Non-pigmented ciliary epithelial cell (primary cell): ENCODE measurements at places on chromosomes 1 and 21.

DNA sequence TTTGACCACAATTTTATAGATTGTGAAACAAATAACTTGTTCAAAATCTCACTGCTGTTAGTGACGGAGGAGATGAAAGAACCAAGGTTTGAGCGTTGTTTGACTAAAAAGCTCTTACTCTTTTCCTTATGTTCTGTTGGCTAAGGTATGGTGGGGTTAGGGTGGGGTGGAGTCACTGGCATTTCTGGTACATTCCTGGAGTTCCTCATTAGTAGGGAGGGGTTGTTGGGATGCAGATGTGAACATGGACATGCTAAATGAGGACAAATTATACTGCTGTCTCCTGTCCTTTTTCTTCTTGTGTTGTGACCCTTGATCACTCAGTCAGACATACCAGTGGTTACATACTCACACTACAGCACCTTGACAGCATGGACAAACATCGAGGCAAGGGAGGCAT lies 26.2 kb upstream of the CD1D start:
- no peak for DNase-seq

DNA sequence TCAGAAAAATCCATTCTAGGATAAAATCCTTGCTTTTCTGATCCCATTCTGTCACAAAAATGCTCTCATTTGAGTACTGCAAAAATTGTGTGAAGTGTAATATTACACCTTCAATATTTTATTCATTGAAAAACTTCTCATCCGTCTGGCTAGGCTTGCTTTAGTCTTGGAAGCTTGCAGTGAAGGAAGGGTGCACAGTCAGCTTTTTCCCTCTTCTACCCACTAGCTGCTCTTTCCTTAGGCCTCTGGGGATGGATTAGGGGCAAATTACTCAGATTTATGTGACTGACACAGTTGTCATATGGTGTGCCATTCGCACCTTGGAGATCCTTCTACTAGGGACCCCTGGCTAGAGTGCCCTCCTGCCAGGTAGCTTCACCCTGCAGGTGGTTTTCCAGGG lies 32.1 kb downstream of the OVAAL start:
- no peak for DNase-seq

DNA sequence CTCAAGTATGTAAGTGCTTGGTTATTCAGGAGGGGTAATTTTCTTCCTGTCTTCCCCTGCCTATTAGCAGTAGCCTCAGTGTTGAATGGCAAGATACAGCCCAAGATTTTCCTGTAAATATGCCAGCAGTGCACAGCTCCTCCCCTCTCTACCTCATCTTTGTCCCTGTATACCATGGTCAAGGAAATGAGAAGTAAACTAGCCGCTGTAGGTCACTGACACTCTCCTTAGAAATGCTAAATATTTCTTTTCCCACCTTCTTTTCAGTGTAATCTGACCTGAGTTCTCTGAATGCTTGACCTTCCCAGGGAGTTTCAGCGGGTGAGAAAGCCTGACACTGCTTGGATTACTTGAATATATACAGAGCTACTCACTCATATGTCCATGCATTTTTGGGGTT lies 84.1 kb upstream of the ZNF326 start:
- DNase-seq = peak; percentile 64

DNA sequence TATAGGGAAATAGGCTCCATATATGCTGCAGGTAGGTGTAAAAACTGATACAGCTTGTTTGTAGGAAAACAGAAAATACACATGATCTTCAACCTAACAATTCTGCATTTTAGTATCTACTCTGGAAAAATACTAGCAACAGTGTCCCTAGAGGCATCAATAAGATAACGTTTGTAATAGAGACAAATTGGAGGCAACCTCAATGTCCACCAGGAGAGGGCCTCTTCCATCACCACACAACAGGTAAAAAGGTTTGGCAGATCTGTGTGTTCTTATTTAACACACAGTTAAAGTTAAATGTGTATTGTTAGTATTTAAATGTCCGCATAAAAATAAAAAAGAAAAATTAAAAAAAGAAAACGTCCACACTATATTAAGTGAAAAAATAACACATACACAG lies 5.4 kb downstream of the EIF2D start:
- DNase-seq = no peak

DNA sequence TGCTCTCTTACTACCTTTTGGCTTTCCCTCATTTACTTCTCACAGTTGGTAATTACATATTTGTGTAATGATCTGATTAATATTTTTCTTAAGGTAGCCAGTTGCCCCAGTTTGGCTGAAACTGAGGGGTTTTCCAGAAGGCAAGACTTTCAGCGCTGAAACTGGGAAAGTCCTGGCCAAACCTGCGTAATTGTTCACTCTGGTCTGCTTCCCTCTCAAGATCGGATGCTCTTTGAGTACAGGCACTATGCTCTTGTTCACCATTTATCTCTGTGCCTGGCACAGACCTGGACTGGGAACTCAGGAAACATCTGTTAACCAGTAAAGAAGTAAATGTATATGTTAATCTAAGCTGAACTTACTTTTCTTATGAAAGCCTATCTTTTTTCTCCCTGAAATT lies 209.6 kb upstream of the HOOK1 start:
- DNase-seq = no peak

- no peak for DNase-seq
These were observed 66.3 kb downstream of the RABGAP1L start for GRCh38 chr1:174225499-174226204.

GRCh38 chr1:164562061-164562460 lies 3.1 kb downstream of the PBX1 start:
- no peak for DNase-seq

GRCh38 chr1:78090472-78091133 lies 44.8 kb downstream of the GIPC2 start:
- DNase-seq = no peak

- DNase-seq = no peak
These were observed 189.7 kb downstream of the RERE start for GRCh38 chr1:8627728-8628127.

- no peak for DNase-seq
These were observed 35.2 kb downstream of the OBSCN start for GRCh38 chr1:228243093-228243492.

DNA sequence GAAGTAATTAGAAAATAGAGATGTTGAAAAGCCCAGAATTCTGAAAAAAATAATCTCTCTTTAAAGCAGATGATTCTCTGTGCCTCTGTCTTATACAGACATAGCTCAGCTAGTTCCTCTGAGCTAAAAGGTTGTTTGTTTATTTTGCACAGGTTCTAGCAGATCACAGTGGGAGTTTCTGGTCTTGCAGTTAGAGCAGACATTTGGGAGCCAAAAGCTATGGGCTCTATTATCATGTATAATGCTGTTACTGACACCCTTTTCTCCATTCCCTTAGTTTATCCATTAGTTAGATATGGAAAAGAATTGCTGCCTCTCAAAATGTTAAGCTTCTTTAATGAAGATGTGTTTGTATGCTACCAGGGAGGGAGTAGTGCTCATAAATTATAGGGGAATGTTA lies 20.5 kb upstream of the CD55 start:
- DNase-seq = no peak

GRCh38 chr1:80445033-80445432 lies 1355.7 kb upstream of the ADGRL2 start:
- DNase-seq = no peak

DNA sequence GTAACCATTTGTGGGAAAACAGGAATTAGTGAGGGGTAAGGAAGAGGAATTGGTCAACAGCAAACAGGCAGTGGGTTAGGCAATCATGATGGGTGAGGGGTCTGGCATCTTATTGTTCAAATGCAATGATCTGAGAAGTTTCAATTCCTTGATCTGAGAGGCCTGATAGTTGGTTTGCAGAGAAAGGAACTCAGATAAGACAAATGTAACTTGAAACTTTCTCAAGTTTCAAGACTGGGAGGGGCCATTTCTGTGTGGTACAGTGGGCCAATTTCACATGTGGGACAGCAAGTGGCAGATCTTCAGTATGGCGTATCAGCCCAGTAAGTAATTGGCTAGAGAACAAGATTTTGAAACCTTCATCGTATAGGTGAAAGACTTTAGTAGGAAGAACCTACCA lies 102.5 kb downstream of the XPR1 start:
- DNase-seq = no peak

- DNase-seq = no peak
These were observed 12.2 kb downstream of the ARHGEF2 start for GRCh38 chr1:155966135-155966534.
